NCI-H82 (cell line): ENCODE measurements at places on chromosomes 2 and 18.

DNA sequence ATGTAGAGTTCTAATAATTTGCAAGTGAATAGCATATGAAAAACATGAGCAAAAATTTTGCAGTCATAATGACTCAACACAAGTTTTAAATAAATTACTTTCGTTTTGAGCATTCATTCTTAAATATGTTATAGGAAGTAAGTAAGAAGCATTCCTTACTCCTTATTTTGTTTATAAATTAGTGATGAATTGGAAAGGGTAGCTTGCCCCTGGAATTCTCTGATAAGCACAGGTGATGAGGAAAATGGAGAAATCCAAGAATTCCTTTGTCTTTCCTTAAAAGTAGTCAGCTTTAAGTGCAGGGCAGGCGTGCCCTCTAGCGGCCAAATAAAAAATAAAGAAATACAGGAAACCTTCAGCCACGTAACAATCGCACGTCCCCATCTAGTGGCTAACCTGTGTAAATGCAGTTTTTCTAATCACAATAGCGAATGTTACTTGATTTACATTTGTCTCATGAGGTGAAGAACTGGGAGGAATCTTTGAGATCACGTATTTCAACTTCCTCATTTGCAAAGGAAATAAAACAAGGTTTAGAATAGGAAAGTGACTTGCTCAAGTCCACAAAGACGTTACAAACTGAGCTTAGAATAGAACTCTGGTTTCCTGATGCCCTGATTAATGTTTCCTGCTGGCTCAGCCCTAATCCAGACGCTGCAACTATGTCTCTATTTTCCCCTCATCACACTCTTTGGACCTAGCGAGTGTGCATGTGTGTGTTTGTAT lies 47.2 kb upstream of the ZNG1B start:
- no peak for DNase-seq

- no peak for DNase-seq
Measured at GRCh38 chr18:42514512-42514911, 559.5 kb downstream of the PIK3C3 start.

DNA sequence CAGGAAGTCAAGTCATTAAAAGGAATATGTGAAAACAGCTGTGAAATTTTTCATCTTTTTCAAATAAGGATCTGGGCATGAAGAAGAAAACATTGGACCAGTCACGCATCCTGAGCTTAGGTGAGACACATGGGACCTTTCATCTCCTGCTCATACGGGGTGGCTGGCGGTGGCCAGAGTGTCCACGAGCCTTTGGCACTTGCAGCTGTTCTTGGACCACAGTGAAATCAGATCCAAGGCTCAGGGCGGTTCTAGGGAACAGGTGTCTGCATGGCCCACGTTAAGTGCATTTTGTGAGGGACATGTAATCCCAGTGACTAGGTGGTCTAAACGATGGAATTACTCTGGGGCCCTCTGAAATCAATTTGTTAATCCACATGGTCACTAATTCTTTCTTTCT lies 212.7 kb upstream of the COPS8 start:
- DNase-seq = no peak

DNA sequence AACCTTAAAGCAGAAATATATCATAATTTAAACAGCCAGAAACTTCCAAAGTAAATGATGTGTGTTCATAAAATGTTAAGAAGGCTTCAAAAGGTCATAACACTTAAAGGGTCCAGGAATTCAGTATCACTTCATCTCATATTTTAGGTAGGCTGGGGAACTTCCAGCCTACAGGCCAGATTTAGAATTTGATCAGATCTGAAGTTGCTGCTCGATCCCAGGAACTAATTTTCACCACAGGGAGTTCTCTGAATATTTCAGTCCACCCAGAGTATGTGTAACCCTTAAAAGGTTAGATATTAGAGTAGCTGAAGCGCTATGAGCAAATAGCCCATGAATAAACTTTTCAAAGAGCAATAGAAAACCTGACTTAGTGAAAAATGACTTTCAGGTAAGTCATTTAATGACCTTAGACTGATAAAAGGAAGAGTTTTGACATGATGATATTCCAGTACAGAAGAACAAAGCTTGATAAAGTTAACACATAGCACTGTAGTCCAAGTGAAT lies 1.7 kb downstream of the WIPF1 start:
- DNase-seq = no peak

DNA sequence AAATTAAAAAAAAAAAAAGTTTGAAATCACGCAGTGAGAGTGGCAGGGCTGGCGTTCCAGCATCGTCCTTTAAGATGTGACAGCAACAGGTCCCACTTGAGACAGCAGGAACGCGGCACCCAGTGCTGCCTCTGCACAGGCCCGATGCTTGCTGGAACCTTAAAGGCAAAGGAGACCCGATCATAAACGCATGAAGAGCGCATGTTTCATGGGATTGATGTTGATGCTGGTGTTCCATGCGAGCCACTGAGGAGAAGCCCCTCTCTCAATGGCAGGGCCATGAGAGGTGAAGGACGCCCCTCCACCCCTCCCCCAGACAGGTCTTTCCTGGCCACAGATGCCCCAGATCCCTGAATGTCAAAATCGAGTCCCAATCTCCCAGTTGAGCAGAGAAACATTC lies 17.9 kb upstream of the ALPI start:
- DNase-seq = no peak

GRCh38 chr2:225867071-225867470 lies 467.6 kb downstream of the NYAP2 start:
- DNase-seq = no peak

- DNase-seq = no peak
Measured at GRCh38 chr2:191597186-191597751, 80.7 kb upstream of the NABP1 start.

- no peak for DNase-seq
Measured at GRCh38 chr18:424071-424661, 76.3 kb downstream of the COLEC12 start.

- no peak for DNase-seq
Measured at GRCh38 chr2:4024605-4025004, 321.2 kb downstream of the DCDC2C start.

GRCh38 chr2:234632527-234633391 lies 135.9 kb upstream of the ARL4C start:
- no peak for DNase-seq

- DNase-seq = no peak
Measured at GRCh38 chr2:171515672-171516298, 6.5 kb upstream of the CYBRD1 start.

DNA sequence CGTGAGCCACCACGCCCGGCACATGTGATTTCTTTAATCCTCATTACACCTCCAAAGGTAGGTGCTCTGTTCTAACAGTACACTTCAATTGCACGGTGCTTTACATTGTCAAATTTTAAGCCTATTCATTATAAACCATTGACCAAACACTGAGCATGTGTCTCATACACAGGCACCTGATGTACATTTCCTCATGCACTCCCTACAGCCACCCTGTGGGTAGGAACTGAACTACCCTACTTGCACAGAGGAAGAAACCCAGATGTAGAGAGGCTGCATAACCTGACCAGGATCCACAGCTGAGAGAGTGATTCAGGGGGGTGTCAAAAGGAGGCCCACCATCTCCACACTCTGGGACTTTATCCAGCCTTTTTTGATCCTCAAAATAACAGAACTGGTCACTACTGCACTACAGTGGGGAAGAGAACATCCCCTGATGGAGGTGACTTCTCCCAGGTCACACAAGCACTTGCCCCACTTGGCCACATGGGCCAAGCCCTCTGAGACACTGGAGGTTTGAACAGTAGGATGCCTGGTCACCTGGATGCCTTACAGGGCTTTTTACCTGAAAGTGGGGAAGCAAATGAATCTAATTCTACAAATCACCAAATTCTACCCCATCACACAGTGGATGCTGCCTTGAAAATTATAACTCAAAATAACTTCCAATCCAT lies 6.9 kb upstream of the DPYSL5 start:
- DNase-seq = peak; percentile 69

DNA sequence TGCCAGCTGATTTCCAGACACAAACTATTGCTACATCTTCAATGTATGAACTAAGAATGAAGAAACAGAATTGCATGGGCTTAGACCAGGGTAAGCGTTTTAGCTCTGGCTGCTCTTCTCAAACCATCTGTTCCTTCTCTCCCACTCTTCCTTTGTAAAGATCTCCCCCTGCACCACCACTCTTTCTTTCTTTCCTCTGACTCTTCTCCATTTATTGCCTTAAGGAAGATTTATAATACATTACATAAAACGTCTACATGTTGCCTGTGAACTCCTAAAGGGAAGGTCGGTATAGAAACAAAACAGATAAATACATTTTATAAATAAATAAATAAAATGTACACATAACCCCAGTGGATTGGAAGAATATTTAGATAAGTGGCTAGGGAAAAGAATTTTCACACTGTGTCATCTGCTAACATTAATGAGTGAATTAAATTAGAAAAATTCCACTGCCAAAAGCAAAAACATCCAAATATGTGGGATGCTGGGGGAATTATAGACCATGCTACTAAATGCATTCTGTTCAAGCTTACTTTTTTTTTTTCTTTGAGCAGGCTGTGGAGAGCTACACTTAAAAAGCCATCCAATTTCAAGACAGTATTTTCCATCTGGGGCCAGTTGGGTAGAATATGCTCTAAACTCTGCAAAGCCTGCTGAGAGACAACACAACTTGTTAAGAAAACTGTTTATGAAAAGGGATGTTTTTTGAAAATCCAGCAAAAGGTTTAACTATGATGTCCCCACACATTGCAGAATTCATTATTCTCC lies 41.5 kb downstream of the NCKAP5 start:
- peak; percentile 93 for DNase-seq

GRCh38 chr2:200208041-200208440 lies 98.5 kb upstream of the SPATS2L start:
- DNase-seq = no peak

GRCh38 chr18:29383311-29384273 lies 1206.7 kb upstream of the CDH2 start:
- peak; percentile 15 for DNase-seq

- no peak for DNase-seq
Measured at GRCh38 chr2:140247451-140248195, 1467.4 kb upstream of the NXPH2 start.

- peak; percentile 63 for DNase-seq
Measured at GRCh38 chr2:121284463-121285449, at the start of gene TFCP2L1. Gene TFCP2L1, minus strand, starts transcription at chr2:121285202. Its CDS starts 93 bp downstream, at chr2:121285109.

- DNase-seq = no peak
Measured at GRCh38 chr18:60570172-60570571, 197.6 kb upstream of the MC4R start.

DNA sequence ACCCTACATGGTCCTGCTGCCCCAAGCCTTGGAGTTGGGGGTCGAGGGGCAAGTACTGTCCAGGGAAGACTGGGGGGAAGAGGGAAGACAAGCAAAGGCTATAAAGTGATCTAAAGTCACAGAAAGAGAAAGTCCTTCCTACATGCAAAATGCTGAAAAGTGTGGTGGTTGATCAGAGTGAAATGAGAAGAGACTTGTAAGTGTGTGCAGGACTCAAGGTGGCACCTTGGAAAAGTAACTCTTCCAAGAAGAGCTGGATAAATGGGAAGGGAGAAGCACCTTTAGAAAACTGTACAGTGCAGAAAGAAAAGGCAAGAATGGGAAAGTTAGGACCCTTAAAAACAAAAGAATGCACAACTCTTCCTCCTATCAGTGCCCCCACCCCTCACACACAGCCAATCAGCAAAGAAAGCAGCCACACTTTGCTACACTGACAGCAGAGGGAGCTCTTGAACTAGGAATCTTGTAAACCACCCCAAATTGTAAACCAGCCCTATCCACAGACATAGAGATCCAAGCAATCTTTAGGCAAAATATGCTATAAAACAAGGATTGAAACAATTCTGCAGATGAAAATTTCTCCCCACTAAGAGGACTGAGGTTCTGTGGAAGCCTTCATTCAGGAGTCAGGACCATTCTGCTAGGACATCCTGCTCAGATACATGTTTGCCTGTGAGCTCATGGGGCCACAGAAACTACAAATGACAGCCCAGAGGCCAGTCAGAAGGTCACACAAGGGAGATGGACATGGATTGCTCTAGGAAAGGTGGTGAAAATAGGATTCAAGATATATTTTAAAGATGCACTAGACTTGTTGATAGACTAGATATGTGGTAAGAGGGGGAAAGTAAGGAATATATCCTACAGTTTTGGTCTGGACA lies 146.4 kb downstream of the FTCDNL1 start:
- peak; percentile 80 for DNase-seq

DNA sequence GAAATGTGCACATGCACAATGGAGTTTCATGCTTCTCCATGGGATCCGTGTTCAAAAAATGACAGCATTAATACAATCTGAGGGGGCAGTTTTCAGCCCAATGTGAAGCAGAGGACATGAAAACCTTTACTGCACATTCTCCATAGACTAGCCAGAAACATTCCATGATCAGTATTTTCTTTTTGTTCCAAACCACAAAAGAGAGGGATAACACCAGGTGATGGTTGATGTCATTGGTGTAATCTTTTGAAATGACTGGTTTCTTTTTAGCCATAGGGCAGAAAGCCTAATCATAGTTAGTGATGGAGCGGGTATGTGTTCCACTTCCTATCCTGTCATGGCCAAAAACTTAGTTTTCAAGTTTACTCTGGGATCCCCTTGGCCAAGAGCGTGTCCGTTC lies 1.8 kb upstream of the KYNU start:
- no peak for DNase-seq

GRCh38 chr2:53174539-53174938 lies 593.1 kb upstream of the CHAC2 start:
- no peak for DNase-seq

GRCh38 chr18:62602706-62603105 lies 79.9 kb downstream of the ZCCHC2 start:
- DNase-seq = no peak

- no peak for DNase-seq
Measured at GRCh38 chr2:236844711-236845110, 241.0 kb upstream of the COPS8 start.

GRCh38 chr18:48002933-48003365 lies 72.5 kb upstream of the SMAD2 start:
- no peak for DNase-seq

GRCh38 chr2:69260666-69261065 lies 126.4 kb downstream of the GFPT1 start:
- DNase-seq = no peak

DNA sequence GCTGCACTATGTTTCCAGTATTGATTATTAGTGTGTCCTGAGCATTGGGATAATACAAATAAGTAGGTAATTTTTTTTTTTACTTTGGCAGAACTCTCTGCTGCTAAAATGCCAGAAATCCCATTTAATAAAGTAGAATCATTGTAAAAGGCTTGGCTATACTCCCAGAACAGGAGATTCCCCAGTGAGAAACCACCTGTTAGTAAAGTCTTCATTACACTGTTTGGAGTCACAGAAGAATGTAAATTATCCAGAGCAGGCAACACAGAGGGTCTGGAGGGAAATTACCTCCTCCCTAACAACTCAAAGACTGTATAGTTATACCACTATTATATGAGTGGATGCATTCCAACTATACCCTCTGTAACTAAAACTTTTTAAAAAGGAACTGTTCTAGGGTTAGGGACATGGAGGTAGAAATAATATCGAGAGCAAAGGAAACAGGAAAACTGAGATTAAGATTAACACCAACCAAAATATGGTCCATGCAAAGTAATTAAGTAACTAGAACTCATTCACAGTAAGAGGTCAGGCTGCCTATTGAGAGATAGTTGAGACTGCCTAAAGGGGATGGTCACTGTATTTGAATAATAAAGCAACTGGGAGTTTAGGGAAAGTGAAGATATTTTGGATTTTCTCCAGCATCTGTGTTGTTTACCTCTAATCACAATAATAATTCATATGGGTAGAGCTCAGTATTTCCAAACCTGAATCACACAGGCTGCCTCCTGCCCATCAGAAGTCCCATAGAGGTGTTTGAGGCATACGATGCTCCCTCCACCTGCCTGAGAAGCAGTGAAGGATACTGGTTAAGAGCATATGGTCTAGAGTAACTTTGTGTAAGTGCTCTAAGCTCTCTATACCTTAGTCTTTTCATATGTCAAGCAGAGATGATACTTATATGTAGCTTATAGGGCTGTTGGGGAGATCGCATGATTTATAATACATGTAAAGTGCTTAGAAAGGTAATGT lies 34.4 kb downstream of the MAP2 start:
- DNase-seq = no peak
